ENCODE measurements at places on chromosomes 11 and 22.
A peak's percentile ranks its signal among the peaks of the same experiment; 100 is the strongest.

DNA sequence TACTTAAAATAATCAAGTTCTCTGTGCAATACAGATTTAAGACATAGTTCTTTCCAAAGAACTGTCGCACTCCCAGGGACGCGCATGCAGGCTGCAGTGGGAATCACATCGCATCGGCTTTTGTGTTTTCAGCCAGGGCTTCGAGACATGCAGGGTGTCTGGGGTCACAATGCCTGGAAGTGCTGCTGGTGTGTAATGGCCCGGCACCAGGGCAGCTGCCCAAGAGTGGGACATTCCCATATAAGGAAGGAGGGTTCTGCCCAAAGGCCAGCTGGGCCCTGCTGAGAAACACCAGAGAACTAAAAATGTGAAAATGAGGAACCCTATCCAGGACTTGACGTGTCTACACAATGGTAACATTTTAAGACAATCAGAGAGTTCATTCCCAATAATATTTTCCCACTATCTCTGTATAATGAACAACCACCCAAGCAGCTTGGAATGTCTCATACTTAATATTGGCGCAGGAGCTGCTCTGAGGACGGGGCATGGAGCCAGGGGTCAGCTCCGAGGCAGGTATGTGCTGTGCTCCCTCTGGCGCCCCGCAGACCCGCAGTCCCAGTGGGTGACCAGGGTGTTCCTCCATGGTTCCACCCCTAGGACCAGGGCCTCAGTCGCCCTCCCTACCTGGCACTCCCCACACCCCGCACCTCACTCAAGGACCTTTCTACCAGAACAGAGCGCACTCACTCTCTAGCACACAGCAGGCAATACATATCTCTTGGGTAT, 11.3 kb downstream of the MCAT start:
- no peak for DNase-seq

GRCh38 chr22:35446365-35446764, 46.4 kb downstream of the MCM5 start:
- DNase-seq = no peak

DNA sequence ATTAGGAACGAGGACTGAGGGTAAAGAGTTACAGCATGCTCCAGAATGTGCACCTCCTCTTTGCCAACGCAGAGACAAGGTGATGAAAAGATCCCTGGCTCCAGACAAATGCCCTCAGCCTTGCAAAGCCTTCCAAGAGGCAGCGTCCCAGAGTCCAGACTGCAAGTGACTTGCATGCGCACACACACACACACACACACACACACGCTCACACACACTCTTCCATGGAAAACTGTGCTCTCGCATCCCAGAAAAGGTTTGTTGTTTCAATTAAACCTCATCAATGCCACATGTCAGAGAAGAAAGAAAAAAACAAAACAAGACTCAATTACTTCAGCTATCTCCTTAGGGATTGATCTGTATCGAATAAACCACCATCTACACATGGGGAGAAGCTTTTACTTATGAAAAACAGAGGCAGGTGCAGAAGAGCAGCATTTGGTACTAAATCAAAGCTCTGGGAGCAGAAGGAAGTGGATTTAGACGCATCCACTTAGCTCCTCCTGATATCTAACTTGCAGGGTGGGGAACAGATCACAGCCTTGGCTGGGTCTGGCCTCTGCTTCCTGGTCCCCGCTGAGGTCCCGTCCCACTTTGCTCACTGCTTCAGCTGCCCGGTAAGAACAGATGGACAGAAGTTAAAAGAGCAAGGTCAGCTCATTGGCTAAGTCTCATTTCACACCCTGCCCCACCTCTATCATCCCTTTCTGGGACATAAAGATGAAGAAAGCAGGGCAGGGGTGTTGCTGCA, 249.8 kb upstream of the BLID start:
- DNase-seq = no peak

DNA sequence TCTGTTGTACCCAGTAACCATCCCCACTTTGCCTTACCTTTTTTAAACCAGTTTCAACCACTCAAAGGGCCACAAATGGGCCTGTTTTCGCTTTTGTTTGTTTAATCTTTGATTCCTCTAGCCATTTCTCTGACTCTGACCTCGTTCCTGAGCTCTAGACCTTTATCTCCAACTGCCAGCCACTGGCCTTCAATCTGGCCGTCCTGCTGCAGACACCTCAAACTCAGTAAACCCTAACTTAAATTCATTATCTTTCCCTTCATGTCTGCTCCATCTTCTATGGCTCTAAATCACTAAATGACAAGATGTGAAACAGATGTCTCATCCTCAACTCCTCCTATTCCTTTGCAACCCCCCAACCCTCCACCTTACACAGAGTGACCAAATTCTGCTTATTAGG, 1.3 kb upstream of the GDPD4 start:
- DNase-seq = no peak

DNA sequence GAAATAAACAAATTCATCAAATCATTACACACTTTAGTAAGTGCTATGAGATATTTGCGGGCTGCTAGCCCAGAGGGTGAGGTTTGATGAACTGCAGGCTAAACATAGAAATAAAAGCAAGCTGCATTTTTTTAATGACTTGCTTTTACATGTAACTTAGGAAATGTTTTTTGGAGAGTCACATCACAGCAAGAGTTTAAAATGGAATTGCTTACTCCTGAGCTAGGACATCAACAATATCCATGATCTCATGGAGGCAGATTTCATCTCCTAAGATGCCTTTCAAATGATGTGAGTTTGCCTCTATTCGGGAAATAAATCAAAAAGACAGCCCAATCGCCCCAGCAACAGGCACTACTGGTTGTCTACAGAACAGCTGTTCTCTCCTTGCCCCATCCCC, 73.4 kb upstream of the CD44 start:
- no peak for DNase-seq

DNA sequence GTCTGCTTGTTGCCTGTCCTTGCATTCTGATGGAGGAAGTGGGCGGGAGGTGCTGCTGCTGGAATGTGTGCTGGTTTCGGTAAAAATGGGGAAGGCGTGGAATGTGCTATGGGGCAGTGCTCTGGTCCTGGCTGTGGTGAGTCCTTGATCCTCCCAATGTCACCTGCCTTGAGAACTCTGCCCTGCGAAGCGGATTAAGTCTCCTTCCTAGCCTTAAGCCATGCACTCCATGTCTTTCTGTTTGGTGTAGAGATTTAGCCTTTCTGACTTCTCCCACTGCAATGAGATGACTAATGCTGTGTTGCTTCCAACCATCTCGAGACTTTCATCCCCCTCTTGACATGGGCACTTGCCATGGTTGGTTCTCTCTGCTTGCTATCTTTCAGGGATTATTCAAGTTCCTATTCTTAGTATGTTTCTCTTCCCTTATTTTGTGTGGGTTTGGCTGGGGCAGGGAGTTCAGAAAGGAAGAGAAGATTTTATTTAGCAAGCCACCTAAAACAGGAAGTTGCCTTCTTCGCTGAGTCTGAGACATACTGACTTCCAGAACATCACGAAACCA, 687.9 kb downstream of the NTM start:
- no peak for DNase-seq

- no peak for DNase-seq
Observed at GRCh38 chr11:117466966-117467365, 139.3 kb downstream of the CEP164 start.

DNA sequence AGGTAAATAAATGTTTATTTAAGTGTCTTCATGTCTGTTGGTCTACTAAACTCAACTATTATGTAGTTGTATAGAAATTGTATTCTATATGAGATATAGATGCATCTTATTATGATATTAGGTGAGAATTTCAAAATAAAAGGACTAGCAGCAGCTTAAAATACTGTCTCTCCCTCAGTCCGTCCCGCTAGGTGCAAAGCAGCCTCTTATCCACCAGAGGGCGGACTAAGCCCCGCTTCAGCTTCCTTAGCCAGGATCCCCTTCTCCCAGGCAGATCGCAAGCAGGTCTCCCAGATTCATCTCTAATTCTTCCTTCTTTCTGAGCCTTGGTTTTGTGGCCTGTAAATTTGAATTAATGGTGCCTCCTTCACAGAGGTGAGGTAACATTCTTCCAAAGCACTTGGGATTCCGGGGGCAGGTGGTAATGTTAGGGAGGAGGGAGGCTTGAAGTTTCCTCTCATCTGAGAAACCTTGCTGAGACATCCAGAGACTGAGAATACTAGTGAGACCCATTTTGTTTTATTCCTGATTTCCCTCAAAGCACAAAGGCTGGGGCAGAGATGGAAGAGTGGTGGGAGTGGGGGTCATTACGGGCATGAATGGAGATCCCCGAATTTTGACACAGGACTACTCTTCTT, 13.5 kb upstream of the INSC start:
- peak; percentile 74 for DNase-seq

DNA sequence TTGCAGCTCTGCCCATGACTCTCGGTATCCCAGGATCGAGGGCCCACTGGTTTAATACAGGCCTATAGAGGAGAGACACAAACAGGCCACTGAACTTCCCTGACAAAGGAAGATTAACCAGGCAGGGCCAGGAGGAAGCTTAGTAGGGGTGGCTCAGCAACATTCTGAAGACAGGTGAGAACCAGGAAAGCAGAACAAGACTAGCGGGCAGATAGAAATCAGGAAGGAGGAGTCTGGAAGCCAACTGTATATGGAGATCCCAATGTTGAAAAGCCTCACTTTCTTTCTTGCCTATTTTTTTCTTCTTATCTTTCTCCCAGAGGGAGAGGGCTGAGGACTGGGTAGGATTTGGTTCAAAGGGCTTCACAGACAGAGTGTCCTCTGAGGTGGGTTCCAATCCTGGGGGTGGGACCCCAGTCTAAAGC, 5.4 kb downstream of the PI4KA start:
- DNase-seq = no peak

- no peak for DNase-seq
Observed at GRCh38 chr22:35991168-35991567, 37.5 kb downstream of the RBFOX2 start.

- DNase-seq = no peak
Observed at GRCh38 chr11:56273854-56274253, at the start of gene OR5T1. Gene OR5T1 (plus strand): TSS chr11:56274154. CDS start chr11:56275639, 1,485 bp downstream.
